ENCODE measurements at places on chromosomes 1 and 21. TPM values are rescaled to one million over a fixed set of nuclear protein-coding genes. Genes with fewer than 3 reads are reported as not detected.

DNA sequence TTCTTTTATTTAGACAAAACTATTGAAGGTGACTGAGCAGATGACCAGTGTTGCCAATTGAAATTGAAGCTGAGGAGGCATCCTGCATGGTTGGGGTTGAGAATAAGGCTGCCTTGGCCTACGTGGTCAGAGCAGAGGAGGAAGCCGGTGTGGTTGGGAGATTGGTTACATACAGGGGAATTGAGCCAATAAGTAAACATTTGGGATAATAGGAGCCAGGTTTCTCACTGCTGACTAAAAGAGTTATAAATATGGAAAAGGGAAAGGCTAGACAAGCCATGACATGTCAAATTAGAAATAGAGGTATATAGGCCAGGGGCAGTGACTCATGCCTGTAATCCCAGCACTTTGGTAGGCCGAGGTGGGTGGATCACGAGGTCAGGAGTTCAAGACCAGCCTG, 15.8 kb downstream of the SNX7 start:
- DNase-seq, result no peak

Gene KIFAP3
- total RNA-seq, result 57.5 TPM

- DNase-seq, result no peak
Observed at GRCh38 chr1:65179148-65179547, 31.1 kb downstream of the AK4 start.

Gene PSRC1
- total RNA-seq, result 4.6 TPM

GRCh38 chr1:168136709-168137514, at the start of gene GPR161:
Gene GPR161, minus strand, starts transcription at chr1:168136930. Its CDS starts 32,080 bp downstream, at chr1:168104850.
- DNase-seq, result peak; percentile 88

DNA sequence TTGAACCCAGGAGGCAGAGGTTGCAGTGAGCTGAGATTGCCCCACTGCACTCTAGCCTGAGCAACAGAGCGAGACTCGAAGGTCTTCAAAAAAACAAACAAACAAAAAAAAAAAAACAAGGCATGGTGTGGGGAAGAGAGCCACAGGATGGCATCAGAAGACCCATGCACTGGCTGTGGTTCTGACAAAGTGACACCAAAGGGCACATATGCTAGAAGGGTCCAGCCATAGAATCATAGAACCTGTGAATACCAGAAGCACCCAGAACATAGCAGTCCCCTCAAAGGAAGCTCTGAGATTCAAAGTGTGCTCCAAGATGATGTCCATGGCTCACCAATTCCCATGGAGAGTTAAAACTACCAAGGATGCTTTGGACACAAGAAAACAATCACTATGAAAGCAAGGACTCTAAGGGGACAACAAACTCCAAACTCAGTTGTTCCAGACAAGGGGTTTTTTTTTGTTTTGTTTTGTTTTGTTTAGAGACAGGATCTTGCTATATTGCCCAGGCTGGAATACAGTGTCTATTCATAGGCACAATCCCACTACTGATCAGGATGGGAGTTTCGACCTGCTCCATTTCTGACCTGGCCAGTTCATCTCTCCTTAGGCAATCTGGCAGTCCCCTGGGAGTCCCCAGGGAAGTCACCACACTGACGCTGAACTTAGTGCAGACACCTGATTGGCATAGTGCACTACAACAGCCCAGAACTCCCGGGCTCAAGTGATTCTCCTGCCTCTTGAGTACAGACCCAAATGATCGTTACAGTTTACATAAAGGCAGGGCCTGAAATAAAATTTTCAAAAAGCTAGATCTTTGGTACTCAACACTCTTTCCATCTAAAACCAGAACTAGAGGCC, 56.4 kb downstream of the TGFBR3 start:
- DNase-seq, result no peak

DNA sequence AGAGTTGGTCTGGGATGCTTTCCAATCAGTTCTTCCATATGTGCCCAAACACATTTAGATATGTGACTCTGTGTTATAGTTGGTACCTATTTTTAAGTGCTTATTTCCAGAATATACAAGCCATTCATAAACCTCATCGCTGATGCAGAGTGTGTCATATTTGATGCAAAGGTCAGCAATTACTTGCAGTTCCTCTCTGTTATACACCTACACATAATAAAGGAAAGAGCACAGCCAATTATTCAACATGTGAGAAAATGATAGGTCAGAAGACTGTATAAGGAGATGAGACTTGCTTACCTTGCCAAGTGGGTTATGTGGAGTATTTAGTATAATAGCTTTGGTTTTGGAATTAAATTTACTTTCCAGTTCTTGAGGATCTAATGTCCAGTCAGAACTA, 31.3 kb downstream of the KYAT3 start:
- DNase-seq, result no peak

Gene HAPLN2
- total RNA-seq, result 1.2 TPM

GRCh38 chr1:14627608-14628489, 29.4 kb downstream of the KAZN start:
- DNase-seq, result no peak

DNA sequence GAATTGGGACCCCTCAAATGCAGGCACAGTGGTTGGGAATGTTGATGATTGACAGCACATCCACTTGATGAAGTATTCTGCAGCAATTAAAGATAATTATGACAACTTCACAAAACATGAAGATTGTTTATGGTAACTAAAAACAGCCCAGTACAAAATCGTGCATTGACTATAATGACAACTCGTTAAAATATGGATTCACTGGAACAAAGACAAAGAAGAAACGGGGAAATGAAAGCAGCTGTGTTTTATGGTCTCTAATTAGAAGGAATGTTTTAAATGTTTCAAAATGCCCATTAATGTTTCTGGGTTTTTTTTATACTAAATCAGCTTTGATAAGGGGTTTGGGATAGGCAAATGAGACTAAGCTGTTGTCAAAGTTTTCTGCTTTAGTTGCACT, 36.1 kb downstream of the NIPAL3 start:
- DNase-seq, result no peak

Gene ERG
- total RNA-seq, result 16.7 TPM

- DNase-seq, result no peak
Observed at GRCh38 chr21:18155508-18156193, 89.0 kb upstream of the CHODL start.

Measured in right cardiac atrium (tissue), 5 donors.